Fibroblast of villous mesenchyme (primary cell): ENCODE measurements at places on chromosomes 1 and 21. TPM values are rescaled to one million over a fixed set of nuclear protein-coding genes. Genes with fewer than 3 reads are reported as not detected.

MCOLN2 gene
- total RNA-seq = 1.3 and 1.7 TPM in 2 replicates

LCE3D gene
- total RNA-seq = not detected in 2 replicates

LYPD8 gene
- total RNA-seq = under 0.01 TPM in 1 of 2 replicates, not detected in the other

SERTAD4 gene
- 10.6 and 31.1 TPM in 2 replicates for total RNA-seq

MROH9 gene
- under 0.01 TPM in 2 replicates for total RNA-seq

HHIPL2 gene
- not detected in 2 replicates for total RNA-seq

PODN gene
- total RNA-seq = 8.7 and 9.1 TPM in 2 replicates

SPRR2A gene
- not detected in 2 replicates for total RNA-seq

BCAR3 gene
- total RNA-seq = 32.0 and 36.4 TPM in 2 replicates

TOR1AIP2 gene
- 92.1 and 179 TPM in 2 replicates for total RNA-seq

CFAP107 gene
- total RNA-seq = not detected in 2 replicates

SPATA45 gene
- total RNA-seq = 0.43 TPM in 1 of 2 replicates, not detected in the other

FCRL1 gene
- not detected in 2 replicates for total RNA-seq

S100A14 gene
- total RNA-seq = not detected in 2 replicates

APOBEC4 gene
- total RNA-seq = not detected in 2 replicates

PRRX1 gene
- total RNA-seq = 174 and 203 TPM in 2 replicates

HAO2 gene
- not detected in 2 replicates for total RNA-seq

GBP4 gene
- 14.2 and 44.5 TPM in 2 replicates for total RNA-seq

SLC1A7 gene
- total RNA-seq = under 0.01 TPM in 2 replicates

KCNE2 gene
- not detected in 2 replicates for total RNA-seq

CGN gene
- total RNA-seq = under 0.01 TPM in 1 of 2 replicates, not detected in the other

KIF26B gene
- total RNA-seq = 12.1 and 66.0 TPM in 2 replicates

HES2 gene
- 0.43 TPM in 1 of 2 replicates, not detected in the other for total RNA-seq

ALDH4A1 gene
- 13.0 and 13.5 TPM in 2 replicates for total RNA-seq

S100A3 gene
- total RNA-seq = 18.0 and 20.3 TPM in 2 replicates

AADACL3 gene
- total RNA-seq = not detected in 2 replicates

SNX7 gene
- total RNA-seq = 51.2 and 52.7 TPM in 2 replicates

ADGRL4 gene
- 1.9 and 4.7 TPM in 2 replicates for total RNA-seq

LMNA gene
- 694 and 1,059 TPM in 2 replicates for total RNA-seq

FCGR3B gene
- not detected in 2 replicates for total RNA-seq

MDM4 gene
- total RNA-seq = 29.0 and 32.4 TPM in 2 replicates

S100A5 gene
- total RNA-seq = 0.32 TPM in 1 of 2 replicates, not detected in the other

PTPN7 gene
- total RNA-seq = not detected in 2 replicates

SLC44A5 gene
- total RNA-seq = under 0.01 TPM in 2 replicates

CSTB gene
- total RNA-seq = 12.6 and 16.0 TPM in 2 replicates

IL22RA1 gene
- not detected in 2 replicates for total RNA-seq

EYA3 gene
- 13.9 and 26.3 TPM in 2 replicates for total RNA-seq

GJA4 gene
- not detected in 2 replicates for total RNA-seq

RAB42 gene
- total RNA-seq = 3.9 and 5.2 TPM in 2 replicates

MFN2 gene
- 52.5 and 66.1 TPM in 2 replicates for total RNA-seq

SPATA21 gene
- under 0.01 TPM in 1 of 2 replicates, not detected in the other for total RNA-seq

KRTAP12-2 gene
- total RNA-seq = not detected in 2 replicates

TLCD4 gene
- total RNA-seq = 0.32 and 0.86 TPM in 2 replicates

ZFP69 gene
- 4.5 and 4.7 TPM in 2 replicates for total RNA-seq

MYOG gene
- not detected in 2 replicates for total RNA-seq
